ENCODE measurements at places on chromosomes 3 and 15.

DNA sequence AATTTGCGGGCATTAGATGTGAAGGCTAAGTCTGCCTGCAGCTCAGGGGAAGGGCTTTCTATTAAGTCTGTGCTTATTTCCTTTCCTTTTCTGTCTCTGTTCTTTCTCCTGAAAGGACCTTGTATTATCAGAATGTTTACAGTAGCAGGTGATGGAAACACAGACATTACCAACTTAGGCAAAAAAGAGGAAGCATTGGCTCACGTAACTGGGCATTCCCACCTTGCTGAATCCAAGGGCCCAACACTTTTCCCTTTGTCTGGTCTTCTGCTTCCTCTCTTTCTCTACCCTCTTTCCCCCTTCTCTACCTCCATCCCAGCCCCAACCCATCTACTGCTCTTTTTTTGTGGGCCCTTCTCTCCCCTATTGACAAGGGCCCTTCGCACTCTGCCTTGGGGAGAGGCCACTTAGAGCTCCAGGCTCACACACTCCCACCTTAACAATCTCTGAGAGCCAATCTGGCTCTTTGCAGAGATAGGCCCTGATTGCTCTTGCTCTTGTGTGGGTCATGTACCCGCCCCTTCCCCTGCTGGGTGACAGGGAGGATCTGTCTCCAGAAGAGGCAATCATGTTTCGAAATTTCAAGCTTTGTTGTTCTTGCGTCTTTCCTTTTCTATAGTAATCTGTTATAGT lies 35.0 kb downstream of the ACAA1 start:
- no peak for DNase-seq

- peak; percentile 58 for DNase-seq
Measured at GRCh38 chr3:45665101-45665572, 24.1 kb upstream of the SACM1L start.

DNA sequence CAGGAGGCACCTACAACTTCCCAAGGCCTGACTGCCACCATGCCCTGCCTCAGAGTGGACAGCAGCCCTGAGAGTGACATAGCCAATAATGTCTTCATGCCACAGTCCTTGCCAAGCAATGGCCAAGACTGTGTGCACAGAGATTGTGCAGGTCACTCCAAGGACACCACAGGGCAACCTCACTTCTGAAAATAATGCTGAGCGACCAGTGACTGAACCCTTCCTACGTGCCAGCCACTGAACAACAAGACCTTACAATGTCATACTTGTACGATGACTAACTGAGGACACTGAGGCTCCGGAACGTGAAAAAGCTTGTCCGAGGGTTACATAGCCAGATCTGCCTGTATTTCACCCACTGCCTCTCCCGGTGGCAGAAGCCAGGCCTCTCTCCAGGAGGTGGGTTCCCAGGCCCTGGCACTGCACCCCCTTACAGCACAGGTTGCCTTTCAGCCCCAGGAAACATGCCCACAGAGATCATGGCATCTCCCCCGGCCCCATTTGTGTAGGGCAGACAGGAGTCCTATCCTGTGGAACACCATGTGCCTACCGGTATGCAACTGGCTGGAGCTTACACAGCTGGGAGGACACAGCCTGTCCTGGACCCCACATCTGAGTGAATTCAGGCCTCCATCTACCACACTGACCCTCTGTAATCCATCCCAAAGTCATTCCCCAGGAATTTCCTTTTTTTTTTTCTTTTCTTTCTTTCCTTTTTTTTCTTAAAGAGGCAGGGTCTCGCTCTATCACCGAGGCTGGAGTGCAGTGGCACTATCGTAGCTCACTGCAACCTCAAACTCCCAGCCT lies 72.3 kb downstream of the SLC12A8 start:
- DNase-seq: no peak

DNA sequence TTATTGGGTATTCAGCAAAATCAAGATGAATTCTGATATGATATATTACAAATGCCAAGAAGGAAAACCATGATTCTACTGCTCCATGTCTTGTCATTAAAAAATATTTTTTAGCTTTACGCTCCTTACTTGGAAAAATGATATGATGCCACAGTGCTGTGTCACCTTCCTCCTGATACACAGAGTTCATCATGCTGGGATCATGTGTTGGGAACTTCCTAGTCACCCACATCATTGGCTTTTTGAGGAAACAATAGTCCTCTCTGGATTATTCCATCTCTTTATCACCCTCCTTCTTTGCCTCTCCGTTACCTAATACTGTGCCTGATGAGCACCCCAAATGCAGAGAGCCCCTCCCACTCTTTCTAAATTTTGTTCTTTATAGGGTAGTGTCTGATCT lies 94.3 kb upstream of the PFN2 start:
- DNase-seq: no peak

- DNase-seq: no peak
Measured at GRCh38 chr3:118772547-118773011, 262.1 kb downstream of the IGSF11 start.

DNA sequence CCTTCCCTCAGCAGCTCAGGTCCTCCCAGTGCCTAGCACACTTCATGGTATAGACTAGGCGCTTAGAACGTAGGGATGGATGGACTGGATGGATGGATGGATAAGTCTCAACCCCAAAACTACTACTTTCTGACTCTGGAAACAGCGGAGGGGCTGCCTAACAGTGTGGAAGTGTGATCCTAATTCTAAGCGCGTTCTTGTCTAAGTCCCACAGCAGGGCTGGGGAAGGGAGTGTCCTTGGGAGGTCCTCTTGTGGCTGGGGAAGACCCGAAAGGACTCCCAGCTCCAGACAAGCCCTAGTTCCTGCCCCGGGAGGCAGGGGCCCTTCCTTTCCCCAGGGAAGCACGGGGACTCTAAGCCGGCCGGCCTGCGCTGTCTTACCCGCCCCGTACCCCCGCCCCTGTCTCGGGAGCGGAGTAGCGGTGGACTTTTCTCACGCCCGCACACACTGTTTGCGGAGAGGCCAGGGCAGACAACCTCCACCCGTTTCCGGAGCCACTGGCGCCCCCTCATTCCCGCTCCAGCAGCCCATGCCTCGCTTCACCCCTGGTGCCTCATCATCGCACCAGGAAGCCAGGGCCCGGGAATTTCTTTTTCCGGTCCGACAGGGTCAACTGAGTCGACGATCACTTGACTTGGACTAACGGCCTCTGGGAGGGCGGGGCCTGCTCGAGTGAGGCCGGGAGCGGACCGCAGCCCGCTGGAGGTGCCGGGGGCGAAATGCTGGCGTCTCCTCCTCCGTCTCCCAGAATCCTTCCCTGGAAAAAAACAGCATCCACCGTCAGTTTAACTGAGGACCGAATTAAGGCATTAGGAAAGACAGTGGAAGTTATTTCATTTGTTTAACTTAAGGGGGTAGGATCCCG lies 133.3 kb downstream of the TBC1D2B start:
- no peak for DNase-seq

GRCh38 chr15:49135911-49136310 lies 19.5 kb downstream of the COPS2 start:
- DNase-seq: no peak

- no peak for DNase-seq
Measured at GRCh38 chr3:21587894-21588293, 163.1 kb downstream of the ZNF385D start.

- DNase-seq: no peak
Measured at GRCh38 chr3:108085370-108085769, 5.5 kb downstream of the CD47 start.

DNA sequence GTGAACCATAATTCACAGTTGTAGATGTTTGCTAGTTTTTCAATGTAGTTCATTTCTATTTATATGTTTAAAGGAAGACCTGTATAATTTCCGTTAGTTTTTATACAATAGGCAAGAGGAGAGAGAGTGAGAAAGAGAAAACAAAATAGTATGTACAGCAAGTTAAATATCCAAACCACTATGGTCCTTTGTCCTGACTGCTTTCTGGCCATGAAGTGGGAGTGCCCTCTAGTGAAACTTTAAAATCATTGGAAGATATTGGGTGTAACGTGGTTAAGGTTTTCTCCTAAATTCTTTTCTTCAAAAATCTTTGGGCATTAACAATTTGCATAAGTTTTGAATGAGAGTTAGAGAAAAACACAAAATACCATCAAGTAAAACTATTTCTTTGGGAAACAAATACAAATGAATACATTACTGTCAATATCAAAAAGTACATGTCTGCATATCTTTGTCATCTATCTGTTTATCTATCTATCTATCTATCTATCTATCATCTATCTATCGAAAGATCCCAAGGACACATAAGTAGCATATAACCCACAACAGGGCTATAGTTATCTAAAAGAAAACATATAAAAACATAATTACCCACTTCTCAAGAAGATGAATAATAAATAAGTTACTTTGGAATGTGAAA lies 534.6 kb upstream of the ATP11B start:
- no peak for DNase-seq

- no peak for DNase-seq
Measured at GRCh38 chr3:169750665-169751064, 14.2 kb downstream of the TERC start.

- DNase-seq: no peak
Measured at GRCh38 chr3:176362191-176362731, 835.0 kb downstream of the TBL1XR1 start.

GRCh38 chr3:58055314-58055713 lies 47.1 kb downstream of the FLNB start:
- no peak for DNase-seq

GRCh38 chr3:184345317-184346144 lies 8.1 kb downstream of the FAM131A start:
- DNase-seq: no peak

DNA sequence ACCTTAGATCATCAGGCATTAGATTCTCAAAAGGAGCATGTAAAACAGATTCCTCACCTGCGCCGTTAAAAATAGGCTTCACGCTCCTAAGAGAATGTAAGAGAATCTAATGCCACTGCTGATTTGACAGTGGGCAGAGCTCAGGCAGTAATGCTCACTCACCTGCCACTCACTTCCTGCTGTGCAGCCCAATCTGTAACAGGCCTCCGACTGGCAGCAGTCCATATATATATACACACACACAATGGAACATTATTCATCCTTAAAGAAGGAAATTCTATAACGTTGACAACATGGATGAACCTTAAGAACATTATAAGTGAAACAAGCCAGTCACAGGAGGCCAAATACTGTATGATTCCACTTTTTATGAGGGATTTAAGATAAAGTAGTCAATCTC lies 24.5 kb downstream of the ZNF148 start:
- DNase-seq: no peak

DNA sequence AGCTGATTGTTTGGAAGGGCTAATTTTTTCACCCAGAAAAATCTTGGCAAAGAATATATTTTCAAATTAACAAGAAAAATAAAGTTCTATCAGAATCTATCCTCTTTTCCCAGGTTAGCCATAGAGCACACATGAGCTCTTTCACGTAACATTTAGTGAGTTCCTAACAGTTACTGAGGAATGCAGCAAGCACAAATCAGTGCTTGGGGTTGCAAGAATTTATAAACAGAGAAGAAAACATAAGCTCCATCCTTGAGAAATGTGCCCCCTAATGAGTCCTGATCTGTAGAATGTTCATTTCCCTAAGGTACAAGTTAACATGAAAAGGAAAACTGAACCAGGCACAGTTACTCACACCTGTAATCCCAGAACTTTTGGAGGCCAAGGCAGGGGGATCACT lies 13.9 kb downstream of the EOGT start:
- no peak for DNase-seq

DNA sequence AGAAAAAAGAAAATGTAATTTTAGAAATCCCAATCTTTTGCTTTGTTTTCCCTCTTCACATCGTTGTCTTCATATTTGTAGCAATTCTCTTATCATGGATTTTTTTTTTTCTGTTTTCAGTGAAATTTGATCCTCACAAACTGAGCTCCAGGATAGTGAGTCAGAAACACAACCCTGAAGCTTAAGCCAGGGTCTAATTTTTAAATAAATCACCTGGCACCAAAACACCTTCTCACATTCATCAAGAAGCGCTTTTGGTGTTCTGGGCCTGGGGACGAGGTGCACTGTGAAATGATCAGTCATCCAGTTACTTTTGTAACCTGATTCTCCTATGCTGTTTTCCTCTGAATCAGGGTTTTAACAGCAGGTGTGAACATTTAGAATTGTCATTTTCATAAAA lies 87.7 kb downstream of the REC114 start:
- no peak for DNase-seq

DNA sequence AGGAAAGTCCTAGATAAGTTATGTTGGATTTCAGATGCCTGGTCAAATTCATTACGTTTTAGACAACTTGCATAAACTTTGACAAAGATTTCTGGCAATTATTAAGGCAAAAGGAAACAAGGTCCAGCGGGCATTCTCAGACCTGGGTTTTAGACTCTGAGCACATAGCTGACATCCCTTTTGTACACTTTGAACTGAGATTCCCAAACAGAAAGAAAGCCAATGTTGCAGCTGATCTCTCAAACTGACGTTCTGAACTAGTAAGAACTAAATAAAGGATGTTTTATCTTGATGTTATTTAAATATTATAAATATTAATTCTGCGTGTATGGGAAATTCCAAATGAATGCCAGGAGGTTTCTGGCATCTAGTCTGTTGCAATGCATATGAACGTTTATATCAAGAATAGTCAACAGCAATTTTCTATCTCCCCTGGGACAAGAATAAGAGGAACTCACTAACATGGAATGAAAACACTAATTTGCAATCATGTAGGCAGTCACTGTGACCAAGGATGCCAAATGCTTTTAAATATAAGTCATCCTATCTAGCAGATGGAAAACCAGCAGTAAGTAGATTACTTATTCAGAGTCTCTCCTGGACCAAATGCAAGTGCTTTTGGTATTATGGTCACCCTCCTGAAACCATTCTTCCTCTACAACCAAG lies 202.1 kb downstream of the GREM1 start:
- DNase-seq: no peak

DNA sequence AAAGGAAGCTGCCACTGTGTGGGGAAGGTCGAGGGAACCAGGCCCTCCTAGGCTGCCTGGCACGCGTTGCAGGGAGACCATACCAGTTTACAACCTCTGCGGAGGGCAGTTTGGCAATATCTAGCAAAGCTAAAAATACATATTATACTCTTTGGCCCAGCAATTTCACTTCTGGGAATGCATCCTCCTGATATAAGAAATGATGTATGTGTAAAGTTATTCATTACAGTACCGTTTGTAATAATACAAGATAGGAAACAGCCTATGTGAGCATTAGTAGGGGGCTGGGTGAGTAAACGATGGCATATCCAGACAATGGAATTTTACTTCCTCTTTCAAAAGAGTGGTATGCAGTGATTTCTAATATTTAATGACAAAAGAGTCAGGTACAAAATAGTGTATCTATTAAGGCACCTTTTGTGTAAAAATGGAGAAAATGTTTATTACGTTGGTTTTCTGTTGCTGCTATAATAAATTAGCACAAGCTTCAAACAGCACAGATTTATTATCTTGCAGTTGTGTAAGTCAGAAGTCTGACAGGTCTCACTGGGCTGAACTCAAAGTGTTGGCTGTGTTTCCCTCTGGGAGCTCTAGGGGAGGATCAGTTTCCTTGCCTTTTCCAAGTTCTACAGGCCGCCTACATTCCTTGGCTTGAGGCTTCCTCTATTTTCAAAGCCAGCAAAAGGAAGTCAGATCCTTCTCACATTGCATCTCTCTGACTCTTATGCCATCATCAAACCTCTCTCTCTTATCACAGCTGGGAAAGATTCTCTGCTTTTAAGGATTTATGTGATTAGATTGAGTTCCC lies 9.0 kb downstream of the APOD start:
- DNase-seq: no peak

GRCh38 chr15:66981771-66982170 lies 83.6 kb upstream of the SMAD3 start:
- DNase-seq: no peak
